Heart left ventricle (tissue), 16 donors: ENCODE measurements at places on chromosomes 16 and 17. TPM values are rescaled to one million over a fixed set of nuclear protein-coding genes. Genes with fewer than 3 reads are reported as not detected.
A peak's percentile ranks its signal among the peaks of the same experiment; 100 is the strongest.

BEAN1 gene
- 0.30 TPM for polyA plus RNA-seq

OTOP3 gene
- polyA plus RNA-seq: not detected

DNA sequence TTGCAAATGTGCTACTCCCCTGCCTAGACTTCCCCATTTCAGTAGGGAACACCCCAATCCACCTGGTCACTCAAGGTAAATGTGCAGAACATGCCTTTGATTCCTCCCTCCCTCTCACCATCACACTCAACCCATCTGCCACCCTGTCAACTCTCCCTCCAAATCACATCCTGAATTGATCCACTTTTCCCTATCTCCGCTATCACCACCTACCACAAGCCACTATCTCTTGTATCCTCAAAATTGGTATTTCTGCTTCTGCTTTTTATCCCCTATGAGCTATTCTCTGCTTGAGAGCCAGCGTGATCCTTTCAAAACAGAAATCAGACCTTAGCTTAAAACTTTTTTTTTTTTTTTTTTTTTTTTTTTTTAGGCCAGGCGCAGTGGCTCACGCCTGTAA is 5.4 kb upstream of the NOL11 start:
- no peak for DNase-seq

GRCh38 chr16:87409153-87409552 is 17.0 kb downstream of the MAP1LC3B start:
- no peak for DNase-seq

DNA sequence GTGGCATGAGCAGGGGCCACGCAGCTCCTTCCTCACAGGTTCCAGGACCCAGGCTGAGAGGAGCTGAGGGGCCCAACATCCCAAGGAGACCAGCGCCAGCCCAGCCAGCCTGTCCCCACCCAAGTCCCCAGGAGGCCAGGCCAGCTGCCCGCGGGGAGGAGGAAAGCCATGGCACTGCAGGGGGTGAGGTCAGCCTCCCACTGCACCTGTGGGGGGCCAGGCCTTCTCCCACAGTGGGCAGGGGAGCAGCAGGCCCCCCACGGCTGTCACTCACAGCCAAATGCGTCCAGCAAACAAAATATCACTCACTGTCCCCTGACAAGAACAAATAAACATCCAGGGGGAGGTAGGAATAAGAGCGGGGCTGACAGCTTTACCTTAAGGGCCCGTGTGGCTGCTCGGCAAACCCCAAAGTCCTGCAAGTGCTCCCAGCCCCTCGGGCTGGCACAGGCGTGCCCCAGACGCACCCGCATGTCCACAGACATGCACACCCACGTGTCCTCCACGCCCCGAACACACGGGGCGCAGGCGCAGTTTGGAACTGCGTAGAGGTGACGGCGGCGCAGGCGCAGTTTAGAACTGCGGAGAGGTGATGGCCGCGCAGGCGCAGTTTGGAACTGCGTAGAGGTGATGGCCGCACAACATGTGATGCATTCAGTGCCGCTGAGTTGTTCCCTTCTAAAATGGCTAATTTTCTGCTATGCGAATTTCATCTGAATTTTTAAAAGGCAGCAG is 291.1 kb downstream of the FOXL1 start:
- no peak for DNase-seq

DNA sequence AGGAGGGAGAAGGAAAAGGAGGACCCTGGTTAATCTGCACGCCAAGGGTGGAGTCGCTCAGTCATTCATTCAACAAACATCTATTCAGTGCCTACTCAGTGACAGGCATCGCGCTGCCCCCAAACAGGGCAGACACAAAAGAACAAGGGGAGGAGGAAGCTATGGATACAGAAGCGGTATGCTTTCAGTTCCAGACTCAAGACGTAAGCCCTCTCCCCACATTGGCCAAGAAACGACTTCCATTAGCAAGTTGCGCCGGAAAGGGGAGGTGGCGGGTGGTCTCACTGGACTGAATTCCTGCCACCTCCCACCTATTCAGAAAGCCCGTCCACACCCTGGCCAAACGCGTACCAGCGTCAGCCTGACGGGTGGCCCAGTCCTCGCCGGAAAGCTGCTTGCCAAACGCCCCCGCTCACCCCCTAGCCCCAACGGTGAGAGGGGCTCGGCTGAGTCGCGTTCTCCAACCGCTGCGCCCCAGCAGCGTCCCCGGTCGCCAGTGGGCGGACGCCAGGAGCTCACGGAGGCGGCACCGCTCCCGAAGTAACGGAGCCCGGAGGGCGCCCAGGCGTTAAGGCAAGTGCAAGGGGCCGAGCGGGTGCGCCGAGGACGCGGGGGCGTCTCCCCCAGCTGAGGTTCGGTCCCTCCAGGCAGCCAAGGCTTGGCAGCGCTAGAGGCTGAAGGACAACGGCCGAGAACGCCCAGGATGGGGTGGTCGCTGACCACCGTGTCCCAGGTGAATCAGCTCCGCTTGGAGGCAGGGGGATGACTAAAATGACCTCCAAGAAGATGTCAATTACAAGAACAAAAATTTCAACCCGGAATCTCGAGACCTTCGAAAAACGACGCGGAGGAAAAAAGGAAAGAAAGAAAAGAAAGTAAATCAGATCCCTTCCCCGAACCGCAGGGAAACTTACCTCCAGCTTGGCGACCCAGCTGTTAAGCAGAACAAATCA is 470.7 kb downstream of the SOX9 start:
- DNase-seq: no peak

DNA sequence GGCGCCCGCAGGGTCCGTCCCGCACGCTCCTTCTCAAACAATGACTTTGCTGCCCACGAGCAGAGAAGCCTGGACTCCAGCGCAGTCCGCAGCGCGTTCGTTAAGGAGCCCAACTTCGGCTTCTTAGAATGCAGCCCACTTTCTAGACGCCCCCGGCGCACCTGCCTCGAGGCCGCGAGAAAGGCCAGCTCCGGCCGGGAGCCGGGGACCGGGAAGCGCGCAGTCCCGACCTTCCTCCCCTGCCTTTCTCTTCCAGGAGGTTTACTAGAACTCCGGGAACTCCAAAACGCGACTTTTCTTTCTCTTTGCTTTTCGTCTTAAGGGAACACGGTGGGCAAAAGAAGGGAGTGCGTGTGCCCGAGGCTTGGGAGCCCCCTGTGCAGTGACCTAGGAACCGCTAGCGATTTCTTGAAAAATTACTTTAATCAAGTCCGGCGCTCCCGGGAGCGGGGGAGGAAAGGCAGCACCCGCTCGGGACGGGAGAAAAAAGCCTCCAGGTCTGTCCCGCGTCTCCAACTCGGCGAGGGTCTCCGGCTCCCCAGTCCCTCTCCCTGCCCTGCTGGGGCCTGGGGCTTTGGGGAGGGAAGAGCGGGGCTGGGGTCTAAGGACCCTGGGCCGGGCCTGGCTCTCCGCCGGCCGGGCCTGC is 2.6 kb downstream of the HNF1B start:
- no peak for DNase-seq

DNA sequence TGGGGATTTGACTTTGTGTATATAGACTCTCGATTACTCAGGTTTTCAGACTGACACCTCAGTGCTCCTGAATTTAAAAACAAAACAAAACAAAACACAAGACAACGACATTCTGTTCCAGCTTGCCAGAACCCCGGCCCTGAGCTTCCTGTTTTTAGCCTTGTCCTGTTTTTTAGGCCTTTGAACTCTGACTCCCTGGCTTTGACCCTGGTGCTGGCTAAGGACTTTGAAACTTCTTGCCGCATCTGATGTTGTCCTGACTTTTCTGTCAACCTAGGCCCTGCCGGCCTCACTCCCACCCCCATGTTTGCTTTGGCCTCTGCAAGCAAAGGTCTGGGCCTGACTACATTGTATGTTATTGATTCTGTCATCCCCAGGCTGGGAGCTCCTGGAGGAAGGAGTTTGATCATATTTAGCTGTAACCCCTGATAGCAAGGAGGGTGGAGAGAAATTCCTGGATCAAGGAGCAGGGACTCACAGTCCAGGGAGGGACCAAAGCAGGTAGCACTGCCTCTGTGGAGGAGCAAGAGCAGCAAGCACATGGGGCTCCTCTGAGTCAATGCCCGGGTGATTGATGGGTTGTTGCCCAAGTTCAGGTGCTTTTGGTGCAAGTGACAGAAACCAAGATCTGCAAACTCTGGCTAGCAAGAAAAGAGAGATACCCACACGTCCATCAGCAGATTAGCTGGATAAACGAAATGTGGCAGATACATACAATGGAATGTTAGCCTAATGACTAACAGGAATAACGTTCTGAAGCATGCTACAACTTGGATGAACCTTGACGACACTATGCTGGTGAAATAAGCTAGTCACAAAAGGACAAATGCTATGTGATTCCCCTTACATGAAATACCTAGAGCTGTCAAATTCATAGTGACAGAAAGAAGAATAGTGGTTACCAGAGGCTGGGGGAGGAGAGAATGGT is 7.7 kb downstream of the CCL16 start:
- no peak for DNase-seq

DNA sequence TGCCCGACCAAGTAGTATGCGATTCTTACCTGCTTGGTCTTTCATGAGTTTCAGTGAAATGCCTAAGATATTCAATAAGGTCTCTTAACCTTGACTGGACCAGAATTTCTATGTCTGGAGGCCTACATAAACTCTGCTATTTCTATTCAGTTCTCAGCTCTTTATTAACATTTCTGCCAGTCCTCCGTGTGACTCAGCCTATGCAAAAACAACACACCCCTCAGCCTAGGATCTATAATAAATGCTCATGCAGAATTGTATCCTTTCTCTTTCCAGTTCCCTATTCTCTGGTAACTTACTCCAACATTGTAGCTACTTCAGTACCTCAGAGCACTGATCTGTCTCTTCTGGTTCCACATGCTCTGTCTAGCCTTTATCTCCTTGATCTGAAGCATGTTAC is 1507.4 kb downstream of the CDH11 start:
- no peak for DNase-seq

DNA sequence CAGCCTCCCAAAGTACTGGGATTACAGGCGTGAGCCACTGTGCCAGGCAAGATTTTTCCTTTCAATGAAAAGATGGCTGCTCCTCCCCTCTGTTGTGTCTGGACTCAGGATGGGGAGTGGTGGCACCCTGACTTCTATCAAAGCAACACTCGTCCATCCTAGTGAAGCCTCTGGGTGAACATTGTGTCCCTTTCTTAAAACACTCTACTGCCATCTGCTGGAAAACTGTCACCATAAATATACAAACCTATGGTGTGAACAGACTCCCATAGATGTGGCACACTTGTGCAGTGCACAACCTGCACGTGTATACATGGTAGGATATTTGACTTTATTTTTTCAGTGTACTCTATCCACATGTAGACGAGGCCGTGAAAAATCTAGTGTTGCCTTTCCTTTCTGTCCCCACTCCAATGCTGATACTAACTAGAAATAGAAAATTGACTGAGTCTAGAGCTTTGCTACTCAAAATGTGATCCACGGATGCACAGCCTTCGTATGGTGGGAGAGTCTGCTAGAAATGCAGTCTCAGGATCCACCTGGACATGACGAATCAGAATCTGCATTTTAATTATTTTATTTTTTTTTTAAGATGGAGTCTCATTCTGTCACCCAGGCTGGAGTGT is 55.9 kb upstream of the PLCG2 start:
- no peak for DNase-seq

- DNase-seq: peak; percentile 74
Observed at GRCh38 chr17:39225959-39226683, 376 bp upstream of the STAC2 start.

GRCh38 chr16:50699326-50700159 is 6.1 kb downstream of the NOD2 start:
- no peak for DNase-seq

DNA sequence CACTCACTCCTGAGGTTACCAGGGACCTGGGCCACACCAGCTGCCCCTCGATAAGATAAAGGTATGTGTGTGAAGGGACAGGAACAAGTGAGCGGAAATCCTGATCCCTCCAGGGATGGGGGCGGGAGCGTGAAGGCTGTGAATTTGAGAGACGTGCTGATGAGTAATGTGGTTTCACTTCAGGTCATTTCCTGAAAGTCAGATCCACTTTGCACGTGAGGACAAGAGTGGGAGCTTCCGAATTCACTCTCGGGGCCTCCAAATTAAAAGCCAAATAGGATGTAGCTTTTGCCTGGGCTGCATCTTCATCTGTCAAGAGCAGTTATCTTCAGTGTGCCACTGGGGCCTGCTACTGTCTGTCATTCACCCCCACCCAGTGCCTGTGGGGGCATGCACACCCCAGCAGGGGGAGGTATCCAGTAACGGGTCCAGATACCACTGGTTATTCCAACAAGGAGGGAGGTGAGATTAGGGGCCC is 87.4 kb upstream of the LHX1 start:
- no peak for DNase-seq

DNA sequence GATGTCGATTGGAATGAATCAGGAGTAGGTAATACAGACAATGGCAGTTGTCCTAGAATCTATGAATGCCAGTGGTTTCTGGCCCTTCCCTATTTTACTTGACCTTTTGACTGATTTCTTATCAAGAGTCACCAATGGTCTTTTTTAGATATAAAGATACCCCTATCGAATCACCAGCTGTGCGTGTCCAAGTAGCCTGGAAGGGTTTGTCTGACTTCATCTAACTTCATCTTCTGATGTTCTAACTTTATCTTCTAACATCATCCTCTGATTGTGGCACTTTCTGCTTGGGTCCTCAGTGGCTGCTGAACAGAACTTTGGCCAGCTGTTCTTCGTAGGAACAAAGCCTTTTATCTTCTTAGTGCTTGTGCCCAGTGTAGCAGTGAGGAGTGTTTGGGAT is 129.7 kb downstream of the MSI2 start:
- no peak for DNase-seq

GRCh38 chr17:27417596-27418365 is 38.5 kb upstream of the KSR1 start:
- DNase-seq: no peak
